ENCODE measurements at places on chromosomes 1 and 21.
A peak's percentile ranks its signal among the peaks of the same experiment; 100 is the strongest.

DNA sequence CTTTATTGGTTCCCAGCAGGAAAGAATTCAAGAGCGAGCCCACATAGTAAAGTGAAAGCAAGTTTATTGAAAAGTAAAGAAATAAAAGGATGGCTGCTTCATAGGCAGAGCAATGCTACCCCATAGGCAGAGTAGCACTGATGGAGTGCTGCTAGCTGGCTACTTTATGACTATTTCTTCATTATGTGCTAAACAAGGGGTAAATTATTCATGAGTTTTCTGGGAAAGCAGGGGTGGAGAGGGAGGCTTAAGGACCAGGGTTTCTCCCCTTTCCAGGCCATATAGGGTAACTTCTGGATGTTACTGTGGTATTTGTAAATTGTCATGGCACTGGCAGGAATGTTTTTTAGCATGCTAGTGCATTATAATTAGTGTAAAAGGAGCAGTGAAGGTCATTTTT lies 1271.4 kb downstream of the KCNT2 start:
- DNase-seq, result no peak

GRCh38 chr21:42461881-42462877 lies 33.8 kb downstream of the RSPH1 start:
- DNase-seq, result no peak

DNA sequence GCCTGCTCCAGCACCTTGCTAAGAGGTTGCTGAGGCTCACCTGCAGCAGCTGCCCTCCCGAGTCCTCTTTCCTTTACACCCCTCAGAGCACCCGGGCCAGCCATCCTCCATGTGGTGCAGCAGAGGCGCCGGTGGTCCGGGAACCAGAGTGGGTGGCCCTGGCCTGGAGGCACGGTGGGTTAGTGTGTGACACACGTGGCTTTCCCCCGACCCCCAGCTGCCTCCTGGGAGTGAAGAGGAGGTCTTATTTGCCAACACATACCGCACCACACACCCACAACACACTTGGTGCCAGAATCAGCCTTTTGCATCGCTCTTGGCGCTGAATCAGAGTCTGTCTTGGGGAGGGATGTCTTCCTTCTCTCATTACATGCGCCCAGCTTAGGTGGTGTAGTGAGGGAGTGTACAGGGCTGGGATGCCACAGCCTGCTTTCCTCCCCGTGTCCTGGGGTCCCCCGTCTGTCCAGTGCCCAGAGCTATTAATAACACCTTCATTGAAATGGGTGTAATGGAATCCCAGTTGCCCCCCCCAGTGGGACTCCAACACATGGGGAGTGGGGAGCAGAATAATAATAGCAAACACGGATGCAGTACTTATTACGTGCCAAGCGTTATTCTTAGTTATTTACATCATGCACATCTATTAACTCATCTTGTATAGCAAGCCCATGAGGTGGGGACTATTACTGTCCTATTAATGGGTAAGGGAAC lies 38.2 kb downstream of the MAPKAPK2 start:
- no peak for DNase-seq

DNA sequence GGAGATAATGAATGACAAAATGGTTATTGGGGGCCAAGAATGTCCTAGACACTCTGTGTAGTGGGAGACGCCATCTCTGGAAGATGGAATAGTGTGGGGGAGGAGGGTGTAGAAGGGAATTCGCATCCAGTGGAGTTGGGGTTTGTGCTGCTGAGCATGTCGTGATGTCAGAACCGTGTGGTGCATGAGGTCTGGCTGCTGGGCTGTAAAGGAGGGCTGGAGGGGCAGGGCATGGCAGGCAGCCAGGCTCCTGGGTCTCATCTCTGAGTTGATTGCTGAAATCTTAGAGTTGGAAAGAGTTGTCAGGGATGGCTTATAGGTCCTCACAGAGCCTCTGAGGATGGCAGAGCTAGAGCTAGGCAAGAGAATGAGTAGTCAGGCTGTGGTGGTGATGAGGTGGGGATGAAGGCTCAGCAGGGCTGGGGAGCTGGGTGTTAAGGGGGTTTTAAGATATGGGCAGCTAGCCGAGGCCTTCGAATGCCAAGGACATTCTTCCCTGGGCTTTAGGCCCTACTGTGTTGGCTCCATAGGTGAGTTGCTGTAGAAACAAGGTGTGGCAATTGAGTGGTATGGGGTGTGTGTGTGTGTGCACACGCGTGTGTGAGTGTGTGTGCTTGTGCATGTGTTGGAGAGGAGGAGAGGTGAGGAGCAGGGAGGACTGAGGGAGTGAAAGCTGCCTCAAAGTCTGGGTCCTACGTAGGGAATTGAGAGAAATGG lies 1.9 kb downstream of the PPFIA4 start:
- DNase-seq, result no peak

GRCh38 chr1:159798893-159799292 lies 3.3 kb upstream of the FCRL6 start:
- DNase-seq, result peak; percentile 62

GRCh38 chr1:25699500-25700143 lies 83.0 kb downstream of the MAN1C1 start:
- DNase-seq, result no peak

DNA sequence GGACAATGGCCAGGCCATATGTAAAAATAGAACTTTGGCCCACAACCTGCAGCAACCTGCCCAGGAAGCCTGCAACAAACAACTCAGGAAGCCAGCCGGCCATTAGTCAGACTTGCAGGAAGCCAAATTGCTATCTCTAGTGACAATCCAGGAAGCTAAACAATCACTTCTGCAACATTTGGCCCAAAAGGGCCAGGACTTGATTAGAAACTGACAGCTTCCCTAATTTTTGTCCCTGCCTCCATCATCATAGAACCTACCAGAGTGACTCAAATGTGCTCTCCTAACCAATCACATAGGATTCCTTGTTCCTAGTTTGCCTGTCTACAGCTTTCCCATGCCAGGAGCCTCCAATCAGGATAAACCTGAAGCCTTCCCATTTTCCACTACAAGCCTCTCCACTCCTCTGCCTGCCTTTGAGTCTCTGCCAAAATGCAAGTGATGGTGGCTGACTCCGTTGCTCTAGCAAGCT lies 639.3 kb downstream of the PTPRU start:
- DNase-seq, result no peak

DNA sequence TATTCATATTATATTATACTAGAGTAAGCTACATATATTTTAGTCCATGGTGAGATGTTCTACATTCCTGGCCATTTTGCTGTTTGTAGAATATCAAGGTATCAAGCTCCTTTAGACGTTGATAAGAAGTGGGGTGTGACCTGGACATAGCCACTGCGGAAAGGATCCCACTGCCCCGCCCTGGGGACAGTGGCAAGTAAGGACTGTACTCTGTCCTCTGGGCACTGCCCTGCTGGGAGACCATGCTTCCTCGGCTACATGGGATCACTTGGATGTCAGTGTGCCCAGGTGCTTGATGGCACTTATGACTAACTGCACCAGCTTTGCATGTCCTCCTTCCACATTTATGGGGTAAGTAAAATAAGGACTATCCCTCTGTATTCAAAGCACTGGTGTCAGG lies 46.3 kb upstream of the NTPCR start:
- no peak for DNase-seq

GRCh38 chr21:44583800-44584147 lies 3.4 kb upstream of the KRTAP10-5 start:
- DNase-seq, result no peak

- no peak for DNase-seq
Measured at GRCh38 chr1:39199593-39199992, 4.9 kb upstream of the MACF1 start.

DNA sequence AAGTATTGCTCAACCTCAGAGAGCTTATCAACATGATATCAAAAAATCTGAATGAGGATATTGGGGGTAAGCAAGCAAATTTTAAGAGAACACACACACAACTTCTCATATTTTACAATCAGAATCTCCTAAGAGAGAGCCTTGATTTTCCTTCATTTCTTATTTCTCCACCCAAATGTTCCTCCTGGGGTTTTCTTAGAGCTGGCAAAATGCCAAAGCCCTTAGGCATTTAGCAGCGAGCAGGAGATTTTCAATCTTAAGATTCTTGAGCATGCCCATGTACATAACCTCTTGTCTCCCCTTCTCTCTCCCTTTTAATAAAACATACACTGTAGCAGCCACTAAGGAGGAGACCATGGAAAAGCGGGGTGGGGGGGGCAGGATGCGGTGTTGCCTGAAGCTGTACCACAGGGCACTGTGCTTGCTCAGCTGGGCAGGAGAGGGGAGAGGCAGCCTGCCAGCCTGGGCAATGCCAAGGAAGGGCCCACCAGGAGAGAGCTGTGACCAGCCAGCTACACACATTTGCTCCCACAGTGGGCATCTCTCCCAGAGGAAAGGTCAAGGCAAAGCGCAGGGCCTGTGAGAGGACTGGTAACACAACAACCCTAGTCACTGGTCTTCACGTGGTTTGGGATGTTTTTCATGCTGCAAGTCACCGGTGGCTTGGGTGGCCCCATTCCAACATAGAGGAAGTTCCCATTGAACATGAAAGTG lies 4.3 kb downstream of the BRINP2 start:
- DNase-seq, result no peak

- no peak for DNase-seq
Measured at GRCh38 chr1:111101854-111102642, 37.8 kb downstream of the DRAM2 start.

- no peak for DNase-seq
Measured at GRCh38 chr1:245404952-245405351, 250.2 kb downstream of the KIF26B start.

GRCh38 chr1:150322310-150322709 lies 977 bp downstream of the PRPF3 start:
- DNase-seq, result no peak

- DNase-seq, result no peak
Measured at GRCh38 chr1:108551137-108551862, 8.6 kb upstream of the EEIG2 start.

- DNase-seq, result no peak
Measured at GRCh38 chr1:77757066-77757584, 2.5 kb downstream of the USP33 start.

DNA sequence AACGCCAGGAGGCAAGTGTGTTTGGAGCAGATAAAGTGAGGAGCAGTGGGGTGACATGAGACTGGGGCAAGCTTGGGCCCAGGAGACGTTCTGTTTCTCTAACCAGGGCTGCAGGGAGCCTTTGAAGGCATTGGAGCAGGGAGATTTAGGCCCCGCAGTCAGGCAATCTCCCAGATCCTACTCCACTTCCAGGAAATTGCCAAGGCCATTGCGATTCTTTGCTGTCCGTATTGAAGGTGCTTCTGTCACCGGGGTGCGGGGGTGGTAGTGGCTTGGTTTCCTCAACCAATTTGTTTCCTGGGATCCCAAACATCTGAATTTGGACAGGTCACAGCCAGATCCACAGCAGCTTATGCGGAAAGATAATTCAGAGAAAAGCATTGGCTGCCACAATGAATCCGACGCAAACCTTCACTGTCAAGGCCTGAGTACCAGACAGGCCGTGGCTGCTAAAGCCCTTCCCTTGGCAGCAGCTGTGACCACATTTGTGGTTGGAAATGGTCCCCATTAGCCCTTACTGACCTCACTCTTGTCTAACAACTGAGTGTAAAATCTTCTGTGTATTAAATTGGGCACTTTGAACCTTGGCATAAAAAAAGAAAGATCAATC lies 385.6 kb downstream of the PTPRU start:
- DNase-seq, result no peak

GRCh38 chr1:60598041-60598910 lies 484.1 kb upstream of the NFIA start:
- no peak for DNase-seq

DNA sequence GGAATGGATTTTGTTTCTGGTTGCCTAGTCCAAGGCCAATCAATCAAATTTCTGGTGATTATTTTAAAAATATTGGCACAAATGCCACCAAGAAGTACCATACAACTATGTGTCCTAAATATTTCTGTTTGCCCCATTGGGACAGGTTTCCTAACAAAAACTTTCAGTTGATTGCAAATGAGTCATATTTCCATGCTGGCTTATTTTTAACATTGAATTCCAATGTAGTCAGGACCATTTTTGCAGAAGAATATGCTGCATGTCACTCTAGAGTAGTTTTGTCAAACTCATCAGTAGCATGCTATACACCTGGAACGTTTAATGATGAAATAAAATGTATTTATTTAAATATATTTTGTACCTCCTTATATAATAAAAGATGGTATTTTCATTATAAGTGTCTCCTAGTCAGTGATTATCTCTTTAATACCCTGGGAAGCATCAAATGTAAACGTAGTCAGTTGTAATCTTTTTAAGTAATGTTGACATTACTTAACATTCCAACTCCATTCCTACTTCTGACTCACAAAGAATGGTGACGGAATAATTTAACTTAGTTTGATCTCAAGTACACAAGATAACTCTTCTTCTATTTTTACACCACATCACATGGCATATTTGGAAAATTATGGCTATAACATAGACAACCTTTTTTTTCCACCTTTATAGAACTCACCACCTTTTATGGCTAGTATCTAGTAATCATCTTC lies 39.0 kb upstream of the USH2A start:
- no peak for DNase-seq

GRCh38 chr1:31957701-31958674 lies 19.8 kb upstream of the PTP4A2 start:
- DNase-seq, result no peak

DNA sequence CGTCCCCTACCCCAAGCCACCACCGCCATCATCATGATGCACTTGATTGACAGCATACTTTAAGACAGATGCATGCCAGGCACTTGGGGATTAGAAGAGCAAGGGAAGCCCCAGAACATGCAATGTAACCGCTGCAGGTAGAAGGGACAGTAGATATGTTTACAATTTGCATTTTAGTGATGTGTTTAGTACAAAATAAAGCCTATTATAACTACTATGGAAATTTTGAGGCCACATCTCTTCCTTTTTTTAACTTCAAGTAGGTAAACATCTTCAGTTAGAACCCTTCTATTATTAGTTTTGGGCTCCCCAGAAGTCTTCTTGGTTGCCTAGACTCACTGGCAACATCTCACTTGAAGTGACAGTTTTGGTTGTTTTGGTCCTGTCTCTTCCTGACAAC lies 25.3 kb downstream of the CR1L start:
- DNase-seq, result no peak

- DNase-seq, result no peak
Measured at GRCh38 chr1:58446368-58446767, 100.2 kb downstream of the OMA1 start.

DNA sequence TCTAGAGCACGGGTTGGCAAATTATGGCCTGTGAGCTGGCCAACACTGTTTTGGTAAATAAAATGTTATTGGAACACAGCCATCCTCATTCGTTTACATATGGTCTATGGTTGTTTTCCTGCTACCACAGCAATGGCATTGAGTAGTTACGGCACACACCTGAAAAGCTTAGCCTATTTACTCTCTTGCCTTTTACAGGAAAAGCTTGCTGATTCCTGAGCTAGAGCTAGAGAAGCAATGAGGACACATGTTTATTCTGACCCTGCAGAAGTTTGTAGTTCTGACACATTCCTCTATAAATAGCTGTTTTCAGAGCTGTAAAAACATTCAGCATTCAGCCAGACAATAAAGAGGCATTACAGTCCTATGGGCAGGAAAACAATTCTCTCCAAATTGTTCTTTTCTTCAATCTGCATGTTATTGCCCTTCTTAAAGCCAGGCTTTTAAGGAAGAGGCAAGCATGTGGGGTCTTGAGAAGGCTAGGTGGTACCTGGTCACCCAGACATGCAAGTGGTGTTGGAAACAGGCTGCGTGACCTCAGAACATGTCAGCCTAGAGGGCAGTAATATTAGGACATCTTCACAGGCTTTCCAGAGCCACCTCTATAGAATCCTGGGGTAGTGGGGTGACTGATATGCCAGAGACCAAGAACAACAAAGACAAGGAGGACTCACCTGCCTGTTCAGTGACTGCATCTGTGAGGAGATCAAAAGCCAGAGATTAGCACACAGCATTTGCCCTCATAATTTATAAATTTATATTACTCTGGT lies 1.6 kb downstream of the FCRL2 start:
- DNase-seq, result no peak
